ENCODE measurements at places on chromosomes 1 and 21.

DNA sequence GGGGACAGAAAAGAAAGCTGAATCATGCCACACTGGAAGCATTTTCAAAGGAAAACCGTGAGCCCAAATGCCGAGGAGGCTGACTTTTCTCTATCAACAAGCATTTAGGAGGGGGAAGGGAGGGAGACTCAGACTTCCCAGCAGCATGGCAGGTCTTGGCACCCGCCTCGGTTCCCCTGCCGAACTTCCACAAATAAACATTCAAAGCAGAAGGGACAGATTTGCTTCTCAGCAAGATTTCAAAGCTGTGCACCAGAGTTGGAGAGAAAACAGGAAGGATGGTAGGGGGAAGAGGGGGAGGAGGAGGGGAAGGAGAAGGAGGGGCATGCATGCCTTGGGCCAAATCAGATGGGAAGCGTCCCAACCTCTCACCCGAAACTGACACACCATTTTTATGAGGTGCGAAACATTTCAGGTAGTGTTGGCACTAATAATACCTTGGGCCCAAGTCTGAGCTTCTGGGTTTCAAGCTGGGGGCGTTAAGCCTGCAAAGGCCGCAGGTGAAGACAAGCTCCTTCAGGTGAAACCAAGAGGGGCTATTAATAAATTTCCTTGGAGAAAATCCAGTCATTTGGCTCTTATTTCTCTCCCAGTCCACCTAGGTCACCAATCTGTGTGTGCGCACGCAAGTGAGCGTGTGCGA, 26.4 kb downstream of the ABCA4 start:
- peak; percentile 95 for DNase-seq

DNA sequence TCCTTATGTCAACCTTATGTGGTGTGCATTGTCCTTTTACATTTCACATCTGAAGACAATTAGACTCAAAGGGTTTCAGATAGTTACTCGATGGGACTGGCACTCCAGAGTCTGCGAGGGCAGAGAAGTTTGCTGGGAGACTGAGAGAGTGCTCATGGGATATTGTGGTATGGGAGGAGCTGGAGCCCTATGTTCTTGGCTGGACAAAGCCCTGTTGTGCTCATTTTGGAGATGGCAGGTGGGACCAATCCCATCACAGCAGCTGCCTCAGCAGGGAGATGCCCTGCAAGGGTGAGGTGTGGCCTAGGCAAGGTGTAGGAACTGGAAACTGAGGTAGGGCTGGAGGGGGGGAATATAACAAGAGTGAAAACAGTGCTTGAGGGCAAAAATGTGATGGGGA, 43.5 kb upstream of the CRNN start:
- no peak for DNase-seq

DNA sequence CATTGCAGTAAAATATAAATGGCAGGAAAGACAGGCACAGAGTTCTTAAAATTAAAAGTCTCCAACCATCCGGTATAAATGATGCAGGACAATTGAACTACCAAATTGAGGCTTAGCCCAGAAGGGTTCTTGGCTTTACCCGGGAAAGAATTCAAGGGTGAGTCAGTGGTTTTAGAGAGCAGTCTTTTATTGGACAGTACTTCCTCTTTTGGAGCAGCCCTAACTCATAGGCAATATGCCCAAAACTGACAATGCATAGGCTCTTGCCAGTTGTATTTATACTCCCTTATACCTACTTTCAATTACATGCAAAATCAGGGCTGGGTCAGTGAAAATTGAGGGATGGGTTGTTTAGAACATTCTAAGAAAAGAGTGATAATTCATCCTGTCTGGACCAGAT, 1628.9 kb upstream of the PRMT6 start:
- no peak for DNase-seq

DNA sequence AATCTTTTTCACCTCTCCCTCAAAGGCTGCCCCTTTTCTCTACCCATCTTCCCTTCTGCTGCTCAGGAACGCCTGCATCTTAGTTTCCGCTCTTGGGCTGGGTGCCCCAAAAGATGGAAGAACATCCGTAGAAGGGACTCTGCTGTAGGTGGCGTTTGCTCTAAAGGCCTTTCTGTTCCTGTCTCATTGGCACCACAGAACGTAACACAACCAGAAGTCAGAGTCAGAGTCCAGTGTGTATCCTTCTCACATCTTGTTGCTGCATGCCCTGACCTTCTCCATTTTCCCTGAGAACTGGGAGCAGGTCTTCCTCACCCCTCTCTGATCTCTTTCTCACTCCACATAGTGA, 103.3 kb downstream of the RNF220 start:
- no peak for DNase-seq
